Activated gamma-delta T cell treated with Interleukin-2 at 50 U/mL for 16 hours (primary cell): ENCODE measurements at places on chromosomes 3 and 15.
A peak's percentile ranks its signal among the peaks of the same experiment; 100 is the strongest.

DNA sequence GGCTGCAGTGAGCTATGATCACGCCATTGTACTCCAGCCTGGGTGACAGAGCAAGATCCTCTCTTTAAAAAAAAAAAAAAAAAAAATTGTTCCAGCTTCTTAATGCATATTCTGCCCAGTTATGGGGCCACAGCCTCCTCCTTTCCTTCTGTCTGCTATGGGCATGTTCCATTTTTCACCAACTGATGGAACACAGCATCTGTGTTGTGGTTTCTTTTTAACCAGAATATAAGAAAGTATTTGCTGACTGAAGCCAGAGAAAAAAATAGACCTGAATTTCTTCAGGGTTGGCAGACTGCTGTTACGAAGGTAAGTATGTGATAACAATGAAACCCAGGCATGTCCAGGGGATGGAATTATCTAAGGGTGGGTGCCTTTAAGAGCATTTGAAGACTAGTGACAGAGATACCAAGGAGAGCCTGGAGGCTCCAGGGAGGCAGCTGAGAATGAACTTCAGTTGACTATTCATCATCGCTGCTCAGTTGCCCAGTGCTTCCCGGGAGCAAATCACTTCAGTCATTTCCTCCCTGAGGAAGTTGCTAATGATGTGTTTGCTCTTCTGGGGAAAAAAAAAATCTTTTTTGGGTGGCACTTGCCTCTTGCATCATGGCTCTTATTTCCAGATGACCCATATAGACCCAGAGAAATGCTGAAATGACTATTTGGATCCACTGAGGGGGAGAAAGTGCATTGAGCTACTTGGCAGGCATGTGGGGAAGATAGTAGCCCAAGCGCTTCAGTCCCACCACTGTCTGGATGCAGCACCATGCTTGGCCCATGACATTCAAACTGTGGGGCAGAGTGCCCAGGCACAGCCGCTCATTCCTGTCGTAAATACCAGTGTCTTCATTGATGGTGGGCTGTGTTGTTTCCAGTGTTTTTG lies 14.5 kb downstream of the NCBP2 start:
- DNase-seq = no peak

DNA sequence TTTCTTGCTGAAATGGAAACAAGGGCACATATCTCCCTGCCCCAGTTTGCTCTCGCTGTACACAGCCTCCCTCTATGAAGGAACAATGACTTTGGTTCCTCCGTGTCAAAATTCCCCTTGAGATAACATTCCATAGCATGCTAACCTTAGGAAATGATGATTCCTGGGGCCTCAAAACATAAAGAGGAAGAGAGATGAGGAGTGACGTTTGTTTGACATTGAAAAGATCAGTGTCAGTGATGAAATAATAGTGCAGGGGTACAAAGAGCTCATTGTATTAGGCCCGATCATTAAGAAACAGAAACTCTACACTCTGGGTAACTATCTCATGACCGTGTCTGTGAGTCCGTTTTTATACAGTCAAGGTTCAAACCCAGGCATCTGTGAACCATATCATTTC lies 55.2 kb downstream of the ARNT2 start:
- no peak for DNase-seq

- DNase-seq = no peak
Measured at GRCh38 chr3:87654184-87654583, 377.8 kb upstream of the POU1F1 start.

- no peak for DNase-seq
Measured at GRCh38 chr3:158095814-158096704, 10.2 kb downstream of the SHOX2 start.

DNA sequence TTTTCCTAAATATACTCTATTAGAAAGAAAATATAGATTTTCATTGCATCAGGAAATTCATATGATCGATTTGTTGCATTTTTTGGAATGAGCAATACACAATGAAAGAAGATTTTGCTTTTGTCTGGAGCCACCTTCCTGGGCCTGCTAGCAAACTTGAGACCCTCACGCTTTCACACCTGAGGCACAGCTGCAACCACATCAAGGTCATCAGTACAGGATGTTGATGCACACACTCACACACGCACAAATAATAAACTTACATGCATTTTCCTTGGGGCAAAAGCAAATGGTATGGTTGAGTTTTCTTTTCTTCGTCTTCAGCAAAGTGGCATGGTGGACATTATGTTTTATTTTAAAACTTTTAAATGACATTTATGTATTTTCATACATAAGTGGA lies 64.8 kb upstream of the SATB1 start:
- DNase-seq = peak; percentile 51

DNA sequence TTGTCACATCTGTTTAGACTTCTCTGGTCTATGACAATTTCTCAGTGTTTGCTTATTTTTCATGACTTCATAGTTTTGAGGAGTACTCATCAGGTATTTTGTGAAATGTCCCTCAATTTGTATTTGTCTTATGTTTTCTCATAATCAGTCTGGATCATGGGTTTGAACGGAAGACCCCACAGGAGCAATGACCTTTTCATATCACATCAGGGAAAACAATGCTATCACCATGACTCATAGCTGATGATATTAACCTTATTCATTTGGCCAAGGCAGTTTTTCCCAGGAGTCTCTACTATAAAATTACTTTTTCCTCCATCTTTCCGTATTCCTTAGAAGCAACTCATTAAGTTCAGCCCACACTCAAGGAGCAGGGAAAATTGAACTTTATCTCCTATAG lies 32.7 kb downstream of the AADACL2 start:
- no peak for DNase-seq

DNA sequence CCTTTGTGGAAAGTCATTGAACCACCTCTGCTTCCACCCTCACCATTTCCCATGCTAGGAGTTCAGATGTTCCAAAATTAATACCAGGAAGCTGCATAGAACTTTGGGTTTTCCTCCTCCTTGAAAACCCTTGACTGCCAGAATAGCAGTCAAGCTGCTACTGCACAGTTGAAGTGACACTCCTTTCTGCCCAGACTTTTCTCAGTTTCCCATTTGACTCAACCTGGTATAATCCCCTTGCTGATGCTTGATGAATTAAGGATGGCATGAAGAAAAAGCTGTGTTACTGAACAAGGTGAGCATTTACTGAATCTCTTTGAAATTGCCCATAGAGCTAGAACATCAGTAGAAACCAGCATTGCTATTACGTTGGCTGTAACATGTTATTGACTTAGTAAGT lies 286.0 kb downstream of the EDEM1 start:
- no peak for DNase-seq

GRCh38 chr3:154510780-154511179 lies 80.8 kb upstream of the GPR149 start:
- no peak for DNase-seq

DNA sequence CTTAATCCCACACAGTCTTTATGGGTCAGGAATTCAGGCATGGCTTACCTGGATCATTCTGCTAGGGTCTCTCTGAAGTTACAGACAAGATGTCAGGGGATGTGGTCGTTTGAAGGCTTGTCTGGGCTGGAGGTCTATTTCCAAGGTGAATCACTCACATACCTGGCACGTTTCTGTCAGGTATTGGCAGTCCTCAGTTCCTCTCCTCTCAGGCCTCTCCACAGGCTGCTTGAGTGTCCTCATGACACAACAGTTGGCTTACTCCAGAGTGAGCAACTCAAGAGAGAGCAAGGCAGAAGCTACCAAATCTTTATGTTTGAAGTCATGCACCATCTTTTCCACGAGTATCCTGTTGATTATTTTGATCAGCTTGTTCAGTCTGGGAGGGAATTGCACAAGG lies 43.9 kb upstream of the PARP14 start:
- DNase-seq = no peak

- DNase-seq = no peak
Measured at GRCh38 chr15:31108836-31109235, 7.3 kb upstream of the TRPM1 start.

DNA sequence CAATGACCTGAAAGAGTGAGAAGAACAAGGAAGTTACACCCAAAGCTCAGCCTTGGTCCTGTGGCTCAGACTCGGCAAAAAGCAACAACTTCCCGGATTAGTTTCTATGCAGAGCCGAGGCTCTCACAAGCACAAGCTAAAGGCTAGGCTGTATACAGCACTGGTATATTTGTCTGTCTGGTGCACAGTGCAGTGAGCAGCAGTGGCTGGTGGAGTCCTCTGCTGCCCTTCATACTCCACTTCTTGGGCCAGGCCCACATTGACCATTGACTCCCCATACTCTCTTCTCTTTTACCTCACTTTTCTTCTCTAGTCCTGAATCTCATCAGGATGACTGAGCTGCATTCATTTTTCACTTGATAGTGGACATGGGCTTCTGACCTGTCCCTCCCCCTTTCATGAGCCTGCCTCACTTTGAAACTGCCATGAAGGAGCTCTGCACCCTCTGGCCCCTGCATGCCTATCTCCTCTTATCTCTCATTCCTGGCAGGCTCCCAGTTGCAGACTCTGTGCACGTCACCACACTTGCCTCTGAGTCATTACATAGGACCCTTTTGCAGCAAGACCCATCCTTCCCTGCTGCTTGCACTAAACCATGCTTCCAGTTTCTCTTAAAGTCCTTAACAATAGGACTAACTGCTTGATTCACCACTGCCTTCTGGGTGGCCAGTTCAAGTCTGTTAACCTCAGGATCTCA lies 379.3 kb downstream of the NTRK3 start:
- no peak for DNase-seq

DNA sequence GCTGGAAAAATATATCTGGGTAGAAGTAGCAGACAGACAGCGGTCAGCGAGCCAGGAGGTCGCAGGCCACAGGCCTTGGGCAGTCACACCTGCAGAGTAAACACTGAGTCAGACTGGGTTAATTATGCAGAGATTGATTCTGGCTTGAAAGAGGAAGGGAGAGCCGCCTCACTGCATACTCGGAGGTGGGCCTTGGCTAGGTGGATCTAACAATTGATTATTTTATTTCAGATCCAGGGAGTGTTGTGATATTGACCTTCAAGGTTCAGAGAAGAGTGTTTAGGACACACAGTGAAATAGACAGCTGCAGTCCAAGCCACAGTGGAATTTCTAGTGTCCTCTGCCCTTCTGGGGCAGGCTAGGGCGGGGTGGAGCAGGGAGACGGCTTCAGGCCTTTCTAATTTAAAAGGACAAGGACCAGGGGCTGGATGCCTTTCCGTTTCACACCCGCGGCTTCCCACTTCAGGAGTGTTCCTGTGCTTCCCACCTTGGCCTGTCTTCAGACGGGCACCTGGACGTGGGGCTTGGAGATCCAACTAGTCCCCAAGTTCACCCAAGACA lies 237.3 kb downstream of the XXYLT1 start:
- DNase-seq = no peak

DNA sequence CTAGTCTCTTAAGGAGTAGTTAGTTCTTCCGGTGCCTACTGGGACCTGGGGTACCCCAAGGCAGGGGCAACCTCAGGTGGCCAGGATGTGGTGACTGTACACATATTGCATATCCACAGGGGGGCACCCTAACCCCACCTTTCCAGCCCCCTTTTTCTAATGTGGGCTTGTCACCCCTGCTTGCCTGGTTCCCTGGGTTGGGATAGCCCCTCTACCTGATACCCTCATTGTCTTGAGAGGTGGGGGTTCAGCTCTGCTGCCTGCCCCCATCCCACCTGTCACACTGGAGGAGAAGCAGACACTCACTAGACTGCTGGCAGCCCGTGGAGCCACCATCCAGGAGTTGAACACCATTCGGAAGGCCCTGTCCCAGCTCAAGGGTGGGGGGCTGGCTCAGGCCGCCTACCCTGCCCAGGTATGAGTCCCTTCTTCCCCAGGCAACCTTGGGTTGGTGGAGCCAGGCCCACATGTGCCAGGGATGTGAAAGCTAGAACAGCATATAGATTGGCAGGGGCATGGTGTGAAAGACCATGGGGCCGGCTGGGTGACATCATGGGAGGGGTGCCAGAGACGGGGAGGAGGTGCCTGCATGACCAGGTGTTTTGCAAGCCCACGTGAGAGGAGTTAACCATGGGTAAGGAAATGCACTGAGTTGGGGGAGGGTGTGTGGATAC lies 4.0 kb downstream of the GLYCTK start:
- DNase-seq = peak; percentile 49

DNA sequence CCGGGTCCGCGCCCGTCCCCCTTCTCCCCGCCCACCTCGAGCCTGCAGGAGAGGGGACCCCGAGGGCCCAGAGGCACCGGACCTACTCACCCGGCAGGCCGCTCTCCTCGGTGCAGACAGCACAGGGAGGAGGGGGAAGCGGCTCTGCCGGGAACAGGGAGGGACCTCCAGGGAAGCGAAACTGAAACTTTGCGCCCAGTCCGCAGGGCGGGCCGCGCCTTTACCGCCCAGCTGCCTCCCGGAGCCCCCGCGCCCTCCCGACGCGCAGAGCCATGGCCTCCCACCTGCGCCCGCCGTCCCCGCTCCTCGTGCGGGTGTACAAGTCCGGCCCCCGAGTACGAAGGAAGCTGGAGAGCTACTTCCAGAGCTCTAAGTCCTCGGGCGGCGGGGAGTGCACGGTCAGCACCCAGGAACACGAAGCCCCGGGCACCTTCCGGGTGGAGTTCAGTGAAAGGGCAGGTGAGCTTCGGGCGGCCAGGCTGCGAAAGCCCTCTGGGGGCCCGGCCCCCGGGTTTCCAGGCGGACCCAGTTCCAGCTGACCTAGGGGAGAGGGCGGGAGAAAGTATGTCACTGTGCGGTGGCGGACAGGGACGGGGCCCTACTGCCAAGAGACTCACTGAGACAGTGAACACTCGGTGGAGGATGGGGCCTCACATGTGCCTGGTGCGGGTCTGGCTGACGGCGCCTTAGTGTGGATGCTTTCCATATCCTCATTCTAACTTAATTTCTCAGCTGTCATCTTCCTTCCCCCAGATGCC lies at the start of the genes DTX3L and PARP9:
Gene DTX3L, plus strand, starts transcription at position 184 of the 758 bp plus-strand sequence. Its CDS starts 89 bp downstream, at position 273.
Gene PARP9, minus strand, starts transcription at position 146 of the 758 bp plus-strand sequence. CDS start 4,680 bp downstream, outside the sequence.
- peak; percentile 67 for DNase-seq

DNA sequence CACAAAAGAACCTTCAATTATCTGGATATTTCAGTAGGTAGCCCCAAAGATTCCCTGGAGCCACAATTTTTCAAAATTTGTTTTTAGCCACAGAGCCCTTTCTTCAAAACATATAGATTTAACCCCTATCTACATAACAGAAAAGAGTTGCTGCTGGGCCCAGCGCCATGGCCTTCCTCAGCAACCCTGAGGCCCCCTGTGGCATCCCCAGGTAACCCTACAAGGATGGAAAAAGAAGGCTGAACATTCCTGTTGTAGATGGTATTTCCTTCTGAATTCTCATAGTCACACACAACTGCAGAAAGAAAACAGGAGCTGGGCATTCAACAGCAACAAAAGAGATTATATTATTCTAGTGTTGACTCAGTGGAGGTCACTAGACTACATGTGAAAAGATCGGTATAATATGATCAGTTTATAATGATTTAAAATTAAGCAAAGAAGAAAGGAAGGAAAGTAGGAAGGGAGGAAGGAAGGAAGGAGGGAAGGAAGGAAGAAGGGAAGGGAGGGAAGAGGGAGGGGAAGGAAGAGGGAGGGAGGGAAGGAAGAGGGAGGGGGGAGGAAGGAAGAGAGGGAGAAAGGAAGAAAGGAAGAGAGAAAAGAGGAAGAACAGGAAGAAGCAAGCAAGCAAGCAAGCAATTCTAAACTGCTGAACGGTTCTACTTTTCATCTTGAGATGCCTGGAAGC lies 342.5 kb upstream of the NR2F2 start:
- no peak for DNase-seq

GRCh38 chr15:29031502-29032228 lies 145.9 kb downstream of the APBA2 start:
- peak; percentile 28 for DNase-seq

DNA sequence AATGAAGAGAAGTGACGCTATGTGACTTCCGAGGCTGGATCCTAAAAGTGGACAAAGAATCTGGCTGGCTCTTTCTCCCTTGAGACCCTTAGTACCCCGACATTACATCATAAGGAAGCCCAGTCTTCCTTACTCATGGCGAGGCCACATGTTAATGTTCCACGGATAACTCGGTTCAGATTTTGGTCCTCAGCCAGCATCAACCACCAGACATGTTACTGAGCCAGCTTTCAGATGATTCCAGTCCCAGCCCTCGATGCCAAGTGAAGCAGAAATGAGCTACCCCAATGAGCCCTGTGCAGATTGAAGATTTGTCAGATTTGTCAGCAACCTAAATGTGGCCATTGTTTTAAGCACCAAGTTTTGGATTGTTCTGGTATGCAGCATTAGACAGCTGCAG lies 46.6 kb downstream of the SLCO2A1 start:
- no peak for DNase-seq
